Hair follicle dermal papilla cell (primary cell): ENCODE measurements at places on chromosomes 11 and 22. TPM values are rescaled to one million over a fixed set of nuclear protein-coding genes. Genes with fewer than 3 reads are reported as not detected.

APOL2 gene
- total RNA-seq: 64.3 and 84.6 TPM in 2 replicates

BRSK2 gene
- total RNA-seq: 0.32 TPM in 1 of 2 replicates, not detected in the other

ZNF280B gene
- total RNA-seq: 0.12 and 0.16 TPM in 2 replicates

UBTFL1 gene
- total RNA-seq: not detected in 2 replicates
